ENCODE measurements at places on chromosomes 16 and 17. TPM values are rescaled to one million over a fixed set of nuclear protein-coding genes. Genes with fewer than 3 reads are reported as not detected.

SLC9A5 gene
- 0.33 TPM for total RNA-seq

CDT1 gene
- total RNA-seq, result 11.8 TPM

GSPT1 gene
- 49.5 TPM for total RNA-seq

KRT36 gene
- total RNA-seq, result not detected

CSF3 gene
- total RNA-seq, result not detected

KRTAP3-1 gene
- total RNA-seq, result not detected

SLC4A1 gene
- total RNA-seq, result not detected

NPW gene
- 0.39 TPM for total RNA-seq

TRAP1 gene
- total RNA-seq, result 54.6 TPM

MMP28 gene
- 2.7 TPM for total RNA-seq

TBC1D28 gene
- total RNA-seq, result not detected

WIPF2 gene
- 7.9 TPM for total RNA-seq

CCDC200 gene
- not detected for total RNA-seq

ZNF646 gene
- total RNA-seq, result 20.3 TPM

HEATR9 gene
- total RNA-seq, result not detected

ITGB4 gene
- total RNA-seq, result 30.2 TPM

HAP1 gene
- total RNA-seq, result 0.39 TPM

SCNN1B gene
- total RNA-seq, result not detected

C16orf96 gene
- not detected for total RNA-seq

KRT12 gene
- total RNA-seq, result not detected

C17orf67 gene
- 1.3 TPM for total RNA-seq

G6PC1 gene
- total RNA-seq, result not detected

ATP5PD gene
- 229 TPM for total RNA-seq

DPEP2 gene
- not detected for total RNA-seq

SLC6A4 gene
- not detected for total RNA-seq

KRT14 gene
- 128 TPM for total RNA-seq

NAGS gene
- 2.4 TPM for total RNA-seq

TBC1D3E gene
- not detected for total RNA-seq

KRT39 gene
- not detected for total RNA-seq
